GM04503 (cell line): ENCODE measurements at places on chromosomes 3 and 15.

DNA sequence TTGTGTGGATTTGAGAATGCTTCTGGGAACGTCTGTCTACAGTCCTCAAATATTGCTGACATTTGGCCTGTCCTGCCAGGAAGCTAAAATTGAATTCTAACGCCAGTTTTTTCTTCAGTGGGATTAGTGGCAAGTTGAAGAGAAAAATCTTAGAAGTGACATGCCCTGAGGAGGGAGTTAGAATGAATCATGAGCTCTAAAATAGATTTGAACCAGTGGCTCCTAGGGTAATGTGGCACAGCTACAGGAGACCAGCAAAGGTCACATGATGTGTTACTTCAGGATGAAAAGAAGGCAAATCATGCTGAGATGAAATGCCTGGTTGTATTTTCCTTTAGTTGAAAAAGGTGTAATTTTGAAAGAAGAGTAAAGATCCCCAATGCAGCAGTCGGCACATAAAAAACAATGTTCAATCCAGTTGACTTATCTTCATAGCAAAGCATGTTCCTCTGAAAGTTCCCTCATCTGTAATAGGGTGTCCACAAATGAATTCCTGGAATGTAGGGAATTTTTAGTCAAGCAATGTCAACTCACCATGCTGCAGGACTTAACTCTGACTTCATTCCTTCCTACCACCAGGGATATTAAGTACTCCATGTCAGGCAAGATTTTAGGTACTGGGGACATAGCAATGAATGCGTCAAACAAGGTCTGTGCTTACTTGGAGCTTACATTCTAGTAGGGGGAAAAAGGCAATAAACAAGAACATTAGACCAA is 171.6 kb downstream of the CADPS start:
- no peak for DNase-seq

- peak; percentile 38 for DNase-seq
These were observed 156.9 kb downstream of the MEX3B start for GRCh38 chr15:81888748-81889484.

DNA sequence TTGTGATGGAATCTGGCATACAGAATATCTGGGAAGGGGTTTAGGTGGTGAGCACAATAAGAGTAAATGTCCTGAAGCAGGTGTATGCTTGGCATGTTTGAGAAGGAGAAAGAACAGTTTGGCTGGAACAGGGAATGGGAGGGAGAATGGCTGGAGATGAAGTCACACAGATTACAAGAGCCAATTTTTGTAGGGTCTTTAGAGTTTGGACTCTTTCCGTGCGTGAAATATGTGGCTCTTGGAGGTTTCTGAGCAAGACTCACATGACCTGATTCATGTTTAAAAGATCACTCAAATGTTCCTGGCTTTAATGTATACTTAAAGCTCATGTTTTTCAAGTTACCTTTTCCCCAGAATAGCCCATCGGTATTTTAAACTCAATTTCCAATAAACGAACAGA is 32.8 kb downstream of the SPRED1 start:
- DNase-seq, result no peak

DNA sequence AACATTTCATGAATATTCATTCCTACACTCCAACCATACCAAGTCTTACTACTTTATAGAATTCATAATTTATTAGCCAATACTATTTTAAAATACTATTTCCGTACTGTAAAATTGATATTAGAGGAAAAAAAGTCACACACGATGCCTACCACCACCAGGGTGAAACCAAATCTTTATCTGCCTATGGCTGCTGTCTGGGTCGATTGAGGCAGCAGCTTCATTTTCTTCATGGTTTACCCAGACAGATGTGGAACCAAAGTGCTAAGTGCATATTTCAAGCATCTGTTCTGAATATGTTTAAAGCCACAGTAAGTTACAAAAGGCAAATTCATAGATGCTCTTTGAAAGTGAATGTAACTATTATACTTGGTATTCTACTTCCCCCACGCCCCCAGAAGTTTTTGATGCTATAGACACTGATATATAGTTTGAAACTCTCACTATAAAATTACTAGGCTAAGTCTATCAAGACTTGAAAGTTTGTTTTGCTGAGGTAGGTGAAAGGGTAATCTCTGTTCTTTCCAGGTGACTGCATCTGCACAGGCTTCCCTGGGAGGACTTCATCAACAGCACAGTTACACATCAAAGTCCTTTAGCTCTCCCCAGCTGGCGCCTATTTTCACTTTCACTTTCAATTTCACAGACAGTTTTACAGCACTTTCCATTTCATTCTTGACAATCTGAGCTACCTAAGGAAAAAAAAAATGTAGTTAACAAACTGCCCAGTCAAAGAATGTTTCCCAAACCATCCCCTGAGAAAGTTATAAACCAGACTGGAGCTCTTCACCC is 113.9 kb downstream of the POLQ start:
- no peak for DNase-seq

- DNase-seq, result no peak
These were observed 124.6 kb downstream of the TMEM108 start for GRCh38 chr3:133162670-133163305.

GRCh38 chr15:64068133-64068532 is 21.8 kb upstream of the DAPK2 start:
- no peak for DNase-seq

GRCh38 chr3:194675081-194675640 is 3.2 kb upstream of the LSG1 start:
- no peak for DNase-seq

GRCh38 chr15:29854413-29854812 is 32.1 kb upstream of the TJP1 start:
- DNase-seq, result no peak

DNA sequence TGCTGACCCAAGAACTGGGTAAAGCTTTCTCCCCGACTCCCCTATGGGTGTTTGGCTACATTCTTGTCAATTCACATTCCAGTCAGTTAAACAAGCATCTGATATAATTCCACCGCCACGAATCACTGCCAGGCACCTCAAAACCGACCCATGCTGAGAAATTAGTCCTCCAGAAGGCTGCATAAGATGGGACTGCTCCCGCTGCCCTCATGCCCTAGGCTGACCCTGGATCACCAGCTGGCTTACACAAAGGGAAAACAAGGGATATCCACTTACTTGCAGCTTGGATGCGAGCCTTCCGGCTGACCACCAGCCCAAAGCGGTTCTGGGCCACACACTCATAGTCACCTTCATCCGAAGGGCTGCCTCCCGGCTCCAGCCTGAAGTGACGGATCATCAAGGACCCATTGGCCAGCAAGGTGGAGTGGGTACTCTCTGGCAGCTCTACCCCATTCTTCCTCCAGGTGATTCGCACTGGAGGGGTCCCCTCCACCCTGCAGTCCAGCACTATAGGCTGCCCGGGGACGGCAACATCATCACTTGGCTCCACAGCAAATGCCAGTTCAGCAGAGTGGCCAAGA is 2.9 kb downstream of the IGDCC3 start:
- no peak for DNase-seq

DNA sequence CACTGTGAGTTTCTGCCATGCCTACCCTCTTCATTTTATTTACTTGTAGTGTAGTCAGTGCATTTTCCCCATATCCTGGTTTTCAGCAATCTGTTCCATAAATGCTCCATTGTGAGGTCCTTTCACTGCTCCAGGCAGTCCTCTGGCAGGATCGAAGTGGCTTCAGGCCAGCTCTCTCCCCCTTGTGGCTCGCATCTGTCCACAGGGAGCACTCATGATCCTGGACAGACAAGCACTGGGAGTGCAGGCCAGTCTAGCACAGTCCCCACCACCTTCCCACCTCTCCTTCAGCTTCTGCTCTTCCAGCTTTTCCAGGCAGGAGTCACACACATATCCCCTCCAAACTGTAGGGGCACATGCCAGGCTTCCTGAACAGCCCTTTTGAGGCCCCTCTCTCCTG is 173.6 kb downstream of the PPM1L start:
- no peak for DNase-seq

GRCh38 chr15:23566071-23566554 is 639 bp downstream of the MKRN3 start:
- DNase-seq, result no peak

- no peak for DNase-seq
These were observed 33.2 kb downstream of the MTMR10 start for GRCh38 chr15:30958219-30958618.

GRCh38 chr3:162082516-162082915 is 585.9 kb downstream of the OTOL1 start:
- no peak for DNase-seq

GRCh38 chr3:133853063-133853924 is 42.4 kb downstream of the RAB6B start:
- DNase-seq, result no peak

DNA sequence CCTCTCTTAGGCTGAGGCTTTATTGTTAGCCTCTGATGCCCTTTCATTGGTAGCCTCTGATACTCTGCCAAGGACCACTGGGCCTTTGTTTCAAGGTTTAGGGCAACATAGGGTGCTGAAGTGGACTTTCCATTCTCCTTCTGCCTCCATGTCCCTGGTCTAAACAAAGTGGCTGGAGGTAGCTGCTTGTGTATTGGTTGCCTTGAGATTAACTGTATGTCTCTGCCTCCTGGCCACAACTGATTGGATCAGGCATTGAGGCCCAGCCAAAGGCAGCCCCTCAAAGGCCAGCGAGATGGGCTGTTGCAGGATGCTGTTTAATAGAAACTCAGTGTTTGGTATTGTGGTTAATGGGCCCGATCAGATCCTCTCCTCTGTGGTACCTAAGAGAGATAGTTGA is 77.9 kb upstream of the PRR23C start:
- no peak for DNase-seq

DNA sequence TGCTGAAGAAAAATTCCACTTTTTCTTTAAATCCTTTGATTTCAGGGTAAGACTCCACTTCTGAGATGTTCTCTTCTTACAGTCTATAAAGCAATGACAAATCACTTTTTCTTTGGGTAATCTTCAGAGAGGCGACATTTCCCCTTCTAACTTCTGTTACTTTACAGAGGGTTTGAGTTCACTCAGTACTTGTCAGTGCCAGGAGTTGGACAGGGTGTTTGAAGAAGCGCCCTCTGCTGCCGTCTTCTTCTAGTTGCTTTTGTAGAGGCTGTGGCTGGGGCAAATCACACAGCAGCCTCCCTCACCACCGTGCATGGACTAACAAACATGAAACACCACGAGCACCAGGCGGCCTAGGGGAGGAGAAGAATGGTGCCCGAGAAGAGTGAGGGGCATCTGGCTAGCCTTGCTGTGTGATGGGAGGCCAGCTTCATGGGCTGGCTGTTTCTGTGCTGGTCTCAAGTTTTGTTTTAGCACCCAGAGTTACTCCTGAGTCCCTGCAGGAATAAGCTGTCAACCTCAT is at the start of gene CD80:
Gene CD80, minus strand, starts transcription at position 174 of the 523 bp plus-strand sequence. CDS start 1,886 bp downstream, outside the sequence.
- DNase-seq, result no peak

GRCh38 chr3:49937090-49937489 is 2.9 kb upstream of the RBM6 start:
- no peak for DNase-seq

- no peak for DNase-seq
These were observed 79.5 kb downstream of the CD200 start for GRCh38 chr3:112412494-112412893.

DNA sequence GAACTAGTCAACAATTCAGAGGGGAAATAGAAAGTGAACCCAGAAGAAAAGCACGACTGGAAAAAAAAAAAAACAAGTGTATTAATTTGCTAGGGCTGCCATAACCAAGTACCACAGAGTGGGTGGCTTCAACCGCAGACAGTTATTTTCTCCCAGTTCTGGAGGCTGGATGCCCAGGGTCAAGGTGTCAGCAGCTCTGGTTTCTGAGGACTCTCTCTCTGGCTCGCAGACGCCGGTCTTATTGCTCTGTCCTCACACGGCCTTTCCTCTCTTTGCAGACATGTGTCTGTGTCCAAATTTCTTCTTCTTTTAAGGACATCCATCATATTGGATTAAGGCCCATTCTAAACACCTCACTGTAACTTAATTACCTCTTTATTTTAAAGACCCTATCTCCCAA is 291.8 kb downstream of the XXYLT1 start:
- DNase-seq, result no peak

GRCh38 chr15:55873024-55873720 is 120.2 kb downstream of the NEDD4 start:
- DNase-seq, result no peak

DNA sequence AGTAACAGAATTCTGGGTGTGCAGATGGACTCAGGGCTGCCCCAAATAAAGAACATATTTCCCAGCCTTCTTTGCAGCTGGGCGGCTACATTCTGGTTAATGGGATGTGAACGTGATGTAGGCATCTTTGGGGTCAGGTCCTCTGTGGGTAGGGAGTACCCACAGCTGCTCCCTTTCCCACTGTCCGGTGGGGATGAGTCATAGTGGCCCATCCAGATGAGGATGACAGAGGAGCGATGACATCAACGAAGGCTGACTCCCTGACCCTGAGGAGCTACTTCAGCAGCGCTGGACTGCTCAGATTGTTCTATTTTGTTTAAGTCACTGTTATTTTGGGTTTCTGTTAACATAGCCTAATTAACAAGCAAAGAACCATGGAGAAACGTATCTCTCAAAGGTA is 38.0 kb downstream of the SRPRB start:
- DNase-seq, result no peak

- DNase-seq, result no peak
These were observed 727.7 kb upstream of the NECTIN3 start for GRCh38 chr3:110343945-110344344.

DNA sequence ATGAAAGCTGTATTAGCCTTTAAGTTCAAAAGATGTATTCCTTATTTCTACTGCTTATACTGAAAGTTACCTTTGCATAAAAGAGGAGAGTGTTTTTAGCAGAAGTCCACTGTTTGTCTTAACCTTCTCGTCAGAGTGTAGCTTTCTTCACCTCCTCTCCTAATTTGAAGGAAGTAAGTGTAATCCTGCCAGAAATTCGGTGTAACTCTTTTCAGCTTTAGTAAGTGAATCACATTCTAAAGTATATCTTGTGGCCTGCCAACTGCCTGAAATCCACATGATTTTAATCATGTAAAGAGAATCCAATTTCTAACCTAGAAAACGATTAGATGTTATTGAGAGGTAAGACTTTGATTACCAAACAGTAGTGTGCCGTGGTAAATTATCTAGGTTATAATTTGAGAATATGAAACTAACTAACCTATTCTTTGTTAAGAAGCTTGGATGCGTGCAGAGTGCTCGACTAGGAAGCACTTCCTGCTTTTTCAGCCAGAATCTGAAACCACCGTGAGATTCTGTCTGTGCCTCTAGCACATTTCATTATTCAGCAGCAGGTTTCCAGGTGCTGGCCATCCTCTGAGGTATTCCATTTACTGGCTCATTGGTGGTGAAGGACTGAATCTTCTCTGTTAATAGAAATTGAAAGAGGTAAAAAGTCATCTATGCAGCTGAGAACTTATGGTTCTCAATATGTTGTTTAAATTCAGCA is 7.5 kb downstream of the GYG1 start:
- no peak for DNase-seq

DNA sequence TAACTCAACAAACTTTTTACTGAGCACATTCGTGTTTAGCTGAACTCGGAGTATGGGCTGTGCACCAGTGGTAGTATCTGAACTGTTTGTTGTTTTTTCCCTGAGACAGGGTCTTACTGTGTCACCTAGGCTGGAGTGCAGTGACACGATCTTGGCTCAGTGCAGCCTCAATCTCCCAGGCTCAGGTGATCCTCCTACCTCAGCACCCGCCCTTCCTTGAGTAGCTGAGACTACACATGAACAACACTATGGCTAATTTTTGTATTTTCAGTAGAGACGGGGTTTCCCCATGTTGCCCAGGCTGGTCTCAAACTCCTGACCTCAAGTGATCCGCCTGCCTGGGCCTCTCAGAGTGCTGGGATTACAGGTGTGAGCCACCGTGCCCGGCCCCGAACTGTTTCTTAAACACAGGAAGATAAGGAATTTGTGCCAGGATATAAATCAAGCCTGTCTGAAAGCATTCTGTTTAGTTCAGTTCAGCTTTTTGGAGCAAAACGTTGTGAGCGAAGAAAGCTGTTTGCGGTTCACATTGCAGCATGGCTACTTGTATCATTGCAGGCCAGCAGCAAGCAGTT is 40.4 kb upstream of the SKOR1 start:
- DNase-seq, result no peak

- DNase-seq, result no peak
These were observed 81.9 kb downstream of the NUP210 start for GRCh38 chr3:13338231-13338630.
